ENCODE measurements at places on chromosomes 6 and 20.

GRCh38 chr6:24667378-24667803, 514 bp downstream of the ACOT13 start:
- DNase-seq = no peak

DNA sequence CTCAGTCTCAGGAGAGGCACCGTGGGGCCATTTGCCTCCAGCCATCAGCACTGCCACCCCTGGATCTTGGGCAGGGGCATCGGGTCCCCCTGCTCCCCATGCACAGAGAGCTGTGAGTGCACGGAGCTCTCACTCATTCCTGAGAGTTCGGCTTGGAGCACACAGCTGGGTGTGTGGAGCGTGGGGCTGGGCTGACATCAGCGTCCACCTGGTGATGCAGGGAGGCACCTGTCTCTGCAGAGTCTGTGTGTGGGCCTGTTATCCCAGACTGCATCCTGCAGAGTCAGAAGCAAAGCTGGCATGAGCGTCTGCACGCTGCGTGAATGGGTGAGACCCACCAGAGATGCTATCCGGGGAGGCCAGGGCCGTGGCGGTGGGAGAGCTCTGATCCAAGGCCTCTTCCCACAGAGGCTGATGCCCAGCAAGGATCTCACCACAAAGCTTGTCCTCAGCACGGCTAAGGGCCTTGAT, 248.8 kb upstream of the AFDN start:
- DNase-seq = no peak

DNA sequence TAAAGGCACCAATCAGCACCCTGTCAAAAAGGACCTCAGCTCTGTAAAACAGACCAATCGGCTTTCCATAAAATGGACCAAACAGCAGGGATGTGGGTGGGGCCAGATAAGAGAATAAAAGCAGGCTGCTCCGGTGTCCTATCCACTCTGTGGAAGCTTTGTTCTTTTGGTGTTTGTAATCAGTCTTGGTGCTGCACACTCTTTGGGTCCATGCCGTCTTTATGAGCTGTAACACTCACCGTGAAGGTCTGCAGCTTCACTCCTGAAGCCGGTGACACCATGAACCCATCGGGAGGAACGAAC, 7.3 kb upstream of the PXDC1 start:
- no peak for DNase-seq

DNA sequence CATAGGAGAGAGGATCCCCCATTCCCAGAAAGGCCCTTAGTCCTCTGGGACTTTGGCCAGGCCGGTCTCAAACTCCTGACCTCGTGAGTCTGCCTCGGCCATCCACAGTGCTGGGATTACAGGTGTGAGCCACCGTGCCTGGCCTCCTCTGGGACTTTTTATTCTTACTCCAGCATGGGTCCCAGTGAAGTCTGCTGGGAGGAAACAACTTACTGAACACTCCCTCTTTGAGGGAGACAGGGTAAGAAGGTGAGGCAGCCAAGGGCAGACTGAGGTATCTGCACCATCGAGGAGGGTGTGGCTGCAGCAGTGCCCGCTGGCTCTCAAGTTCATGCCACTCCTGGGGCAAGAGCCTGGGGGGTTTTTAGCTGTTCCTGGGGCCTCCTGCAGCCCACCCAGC, 2.4 kb downstream of the BAK1 start:
- DNase-seq = no peak

DNA sequence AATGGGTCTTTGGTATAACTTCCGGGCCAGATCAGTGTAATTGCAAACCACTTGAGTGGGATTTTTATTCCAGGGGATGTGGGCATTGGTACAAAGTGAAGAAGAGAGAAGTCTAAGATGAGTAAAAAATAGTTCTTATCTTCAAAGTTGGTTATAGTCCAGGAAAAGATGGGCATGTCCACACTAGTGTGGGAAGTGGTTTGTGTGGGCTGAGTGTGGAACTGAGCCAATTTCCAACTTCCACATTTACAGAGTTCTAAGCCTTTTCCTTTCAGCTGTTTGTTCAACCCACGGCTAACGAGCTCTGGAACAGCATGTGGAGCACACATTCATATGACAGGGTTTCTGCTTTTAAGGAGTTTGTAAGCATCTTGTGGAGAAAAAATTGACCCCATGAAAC, 72.3 kb upstream of the IFNGR1 start:
- DNase-seq = no peak

- DNase-seq = no peak
Observed at GRCh38 chr6:108741331-108741989, 106.8 kb upstream of the ARMC2 start.

DNA sequence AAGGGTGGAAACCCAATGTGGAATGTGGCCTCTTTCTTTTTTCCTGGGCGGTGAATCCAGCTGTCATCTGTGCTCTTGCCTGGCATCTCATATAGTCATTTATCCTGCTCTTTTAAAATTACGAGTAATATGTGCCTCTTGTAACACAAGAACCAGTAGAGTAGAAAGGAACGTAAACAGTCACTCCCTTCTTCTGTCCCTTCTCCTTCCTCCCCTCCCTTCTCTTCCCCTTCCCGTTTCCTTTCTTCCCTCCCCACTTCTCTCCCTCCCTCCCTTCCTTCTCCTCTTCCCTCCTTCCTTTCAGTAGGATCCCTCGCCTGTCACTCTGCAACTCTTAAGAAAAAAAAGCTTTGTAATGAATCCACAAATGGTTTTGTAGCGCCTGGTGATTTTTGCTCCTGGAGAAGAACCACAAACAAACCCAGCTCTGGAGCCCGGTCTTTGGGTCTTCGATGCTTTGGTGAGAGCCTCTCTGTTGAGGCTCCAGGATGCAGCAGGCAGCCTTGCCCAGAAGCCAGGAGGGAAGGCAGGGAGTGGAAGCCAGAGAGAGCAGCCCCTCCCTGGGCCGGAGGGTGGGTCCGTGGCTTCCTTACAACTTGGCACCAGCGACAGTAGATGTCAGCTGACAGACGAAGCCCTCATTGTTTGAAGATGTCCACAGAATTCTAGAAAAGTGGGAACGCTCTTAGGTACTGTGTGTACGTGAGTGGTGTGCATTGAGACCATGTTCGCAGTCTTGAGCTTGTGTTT, 15.0 kb downstream of the DUSP22 start:
- DNase-seq = no peak

- no peak for DNase-seq
Observed at GRCh38 chr6:20441236-20441635, 39.6 kb downstream of the E2F3 start.

DNA sequence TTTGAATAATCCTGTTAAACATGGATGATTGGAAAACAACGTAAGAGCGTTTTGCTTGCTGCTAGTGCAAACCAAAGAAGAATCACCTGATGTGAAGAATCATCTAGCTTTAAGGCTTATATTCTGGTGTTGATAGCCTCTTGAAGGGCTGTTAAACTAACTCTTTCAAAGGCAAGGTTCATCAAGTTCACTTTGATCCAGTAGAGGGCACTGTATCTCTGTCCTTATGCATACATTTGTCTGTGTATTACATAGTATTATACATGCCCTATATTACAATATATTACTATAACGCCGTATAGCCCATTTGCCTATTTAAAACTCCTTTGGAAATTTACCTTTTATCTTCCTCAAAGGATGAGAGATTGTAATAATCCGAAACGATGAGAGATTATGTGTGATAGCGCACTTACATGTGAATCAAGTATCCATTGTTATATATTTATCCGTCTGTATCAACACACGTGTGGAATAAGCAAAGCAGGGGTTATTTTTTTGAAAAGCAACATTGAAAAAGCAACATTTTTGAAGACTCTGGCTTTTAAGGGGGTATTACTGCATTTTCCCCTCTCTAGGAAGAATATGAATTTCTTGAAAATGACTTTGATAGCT, 50.8 kb upstream of the NRN1 start:
- DNase-seq = peak; percentile 9

- no peak for DNase-seq
Observed at GRCh38 chr20:46111028-46111835, 6.9 kb upstream of the CD40 start.
